ENCODE measurements at places on chromosomes 3 and 15.
A peak's percentile ranks its signal among the peaks of the same experiment; 100 is the strongest.

DNA sequence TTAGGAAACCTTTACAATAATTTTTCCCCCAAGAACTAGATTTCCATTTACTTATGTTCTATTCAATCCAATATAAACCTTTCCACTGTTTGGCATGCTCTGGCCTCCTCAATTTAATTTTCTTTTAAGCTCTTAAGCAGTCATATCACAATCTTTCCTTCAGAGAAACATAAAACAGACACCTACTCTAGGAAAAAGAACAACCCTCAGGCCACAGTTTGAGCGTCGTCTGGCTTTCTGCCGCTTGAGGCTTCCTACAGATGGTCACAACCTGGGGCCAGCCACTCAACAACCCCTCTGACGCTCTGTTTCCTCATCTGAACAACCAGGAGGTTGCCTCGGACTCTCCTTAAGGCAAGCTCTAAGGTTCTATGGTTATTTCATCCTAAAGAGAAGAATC, 143.3 kb downstream of the ADAMTS17 start:
- no peak for DNase-seq

DNA sequence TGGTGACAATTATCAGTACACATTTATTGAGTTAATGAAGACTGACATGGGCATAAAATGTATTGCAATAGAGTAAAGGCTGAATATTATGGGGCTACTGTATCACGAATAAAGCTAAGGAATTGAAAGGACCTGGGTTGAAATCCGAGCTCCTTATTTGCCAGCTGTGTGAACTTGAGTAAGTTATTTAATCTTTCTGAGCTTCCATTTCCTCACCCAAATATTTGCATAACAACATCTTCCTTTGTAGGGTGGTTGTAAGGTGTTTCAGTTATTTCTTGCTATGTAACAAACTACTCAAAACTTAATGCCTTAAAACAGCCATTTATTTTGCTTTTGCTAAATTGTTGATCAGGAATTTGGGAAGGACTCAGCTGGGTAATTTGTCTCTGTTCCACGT, 111.1 kb upstream of the TSC22D2 start:
- DNase-seq = no peak

DNA sequence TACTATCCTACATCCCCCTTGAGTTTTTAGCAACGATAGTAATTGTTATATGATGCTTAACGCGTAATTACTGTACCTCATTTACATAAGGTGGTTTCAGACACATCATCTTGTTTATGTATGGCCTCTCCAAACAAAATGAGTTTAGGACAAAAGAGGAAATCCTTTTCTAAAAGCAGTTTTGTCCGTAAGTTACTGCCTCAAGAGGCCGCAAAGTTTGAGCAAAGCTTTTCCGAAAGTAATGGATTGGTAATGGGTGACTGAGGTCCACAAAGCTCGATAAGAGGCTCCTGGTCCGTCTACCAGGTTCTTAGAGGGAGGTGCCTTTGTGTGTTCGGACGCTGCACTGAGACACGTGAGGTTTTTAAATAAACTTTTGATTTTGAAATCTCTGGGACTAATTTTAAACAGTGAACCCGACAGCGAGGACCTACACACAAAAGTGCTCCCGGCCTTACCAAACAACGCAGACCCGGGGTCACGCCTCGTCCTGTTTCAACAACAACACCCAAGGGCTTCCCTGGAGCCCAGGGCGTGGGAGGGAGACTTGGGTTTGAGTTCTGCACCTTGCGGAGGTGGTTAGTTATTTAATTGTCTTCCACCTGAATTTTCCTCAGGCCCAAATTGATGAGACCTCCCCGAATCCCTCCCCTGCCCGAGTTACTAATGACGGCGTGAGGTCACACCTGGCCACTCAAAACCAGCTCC, 456 bp upstream of the C15orf61 start:
- DNase-seq = no peak

GRCh38 chr3:13594146-13594545, 45.2 kb downstream of the FBLN2 start:
- no peak for DNase-seq

DNA sequence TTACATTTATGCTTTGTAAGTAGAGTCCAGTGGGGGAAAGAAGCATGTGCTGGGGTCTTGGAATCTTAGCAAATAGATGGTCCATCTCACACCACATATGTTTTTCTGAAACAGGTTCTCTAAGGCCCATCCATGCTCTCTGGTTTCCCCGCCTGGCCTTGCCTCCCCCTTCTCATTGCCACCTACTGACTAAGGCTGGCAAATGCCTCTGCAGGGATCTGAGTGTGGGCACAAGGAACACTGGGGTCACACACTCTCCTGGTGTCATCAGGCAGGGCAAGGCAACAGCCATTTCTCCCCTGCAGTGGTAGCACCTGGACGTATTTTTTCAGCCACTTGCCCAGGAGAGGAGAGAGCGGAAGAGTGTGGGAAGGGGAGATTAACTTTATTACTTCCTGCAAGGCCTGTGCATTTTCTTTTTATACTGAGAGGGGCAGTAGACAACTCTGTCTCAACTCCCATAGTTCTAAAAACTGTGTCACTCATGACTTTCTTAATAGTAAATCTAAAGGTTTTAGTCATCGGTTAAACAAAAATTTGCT, 804.2 kb upstream of the NECTIN3 start:
- no peak for DNase-seq

- no peak for DNase-seq
Observed at GRCh38 chr15:68843425-68844311, 23.0 kb upstream of the ANP32A start.

GRCh38 chr3:11288786-11289637, 16.8 kb downstream of the ATG7 start:
- peak; percentile 46 for DNase-seq

- DNase-seq = peak; percentile 8
Observed at GRCh38 chr15:98518823-98519561, 129.3 kb upstream of the IGF1R start.

- no peak for DNase-seq
Observed at GRCh38 chr15:56923174-56923591, 4.7 kb downstream of the TCF12 start.

GRCh38 chr3:137525471-137525870, 238.6 kb upstream of the SOX14 start:
- no peak for DNase-seq

DNA sequence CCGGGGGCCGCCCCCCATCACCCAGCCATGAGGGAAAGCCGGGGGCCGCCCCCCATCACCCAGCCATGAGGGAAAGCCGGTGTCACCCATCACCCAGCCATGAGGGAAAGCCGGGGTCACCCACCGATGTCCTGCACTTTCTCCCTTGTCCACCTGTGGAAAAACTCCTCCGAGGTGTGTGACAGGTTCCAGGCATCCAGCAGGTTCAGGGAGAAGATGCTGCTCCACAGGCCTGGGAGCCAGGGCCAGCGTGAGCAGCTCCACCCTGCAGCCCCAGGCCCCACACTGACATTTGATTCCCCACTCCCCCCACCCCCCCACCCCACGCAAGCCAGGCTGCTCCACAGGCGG, 15.5 kb upstream of the EHD4 start:
- no peak for DNase-seq

GRCh38 chr15:41689834-41690233, 29.6 kb downstream of the MGA start:
- DNase-seq = no peak

DNA sequence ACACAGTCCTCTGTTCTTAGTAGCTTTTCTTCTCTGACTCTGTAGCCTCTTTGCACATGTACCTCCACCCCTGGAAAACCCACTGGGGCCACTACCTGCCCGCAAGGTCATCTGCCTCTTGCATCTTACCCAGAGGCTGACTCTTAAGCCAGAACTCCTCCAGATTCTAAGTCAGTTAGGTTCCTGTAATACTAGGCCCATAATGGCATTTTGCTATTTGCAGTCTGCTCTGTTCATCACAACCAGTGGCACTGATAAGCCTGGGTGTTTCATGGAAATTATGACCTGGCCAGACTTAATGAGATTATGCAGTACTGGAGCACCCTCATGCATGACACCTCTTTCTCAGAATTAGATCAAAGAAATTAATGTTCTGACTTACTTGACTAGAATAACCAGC, 31.7 kb upstream of the ATG7 start:
- DNase-seq = no peak

GRCh38 chr3:13010780-13011572, 62.3 kb downstream of the IQSEC1 start:
- DNase-seq = no peak

GRCh38 chr15:31230630-31231485, 95.8 kb upstream of the KLF13 start:
- DNase-seq = no peak

DNA sequence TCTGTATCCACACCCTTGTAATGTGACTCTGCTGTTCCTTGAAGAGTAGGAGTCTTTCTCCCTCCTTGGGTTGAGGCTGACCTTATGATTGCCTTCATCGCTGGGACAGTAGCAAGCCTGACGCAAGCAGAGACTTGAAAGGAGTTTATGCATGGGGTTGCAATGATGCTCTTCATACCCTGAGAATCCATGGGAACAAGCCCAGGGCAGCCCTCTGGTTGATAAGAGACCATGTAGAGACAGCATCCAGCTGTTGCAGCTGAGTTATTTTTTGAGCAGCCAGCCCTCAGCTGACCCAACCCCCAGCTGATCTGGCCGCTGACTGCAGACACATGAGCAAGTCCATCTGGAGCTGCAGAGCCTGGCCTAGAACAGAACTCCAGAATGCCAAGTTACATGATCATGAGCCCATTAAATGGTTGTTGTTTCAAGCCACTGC, 60.6 kb upstream of the ARNT2 start:
- DNase-seq = no peak

DNA sequence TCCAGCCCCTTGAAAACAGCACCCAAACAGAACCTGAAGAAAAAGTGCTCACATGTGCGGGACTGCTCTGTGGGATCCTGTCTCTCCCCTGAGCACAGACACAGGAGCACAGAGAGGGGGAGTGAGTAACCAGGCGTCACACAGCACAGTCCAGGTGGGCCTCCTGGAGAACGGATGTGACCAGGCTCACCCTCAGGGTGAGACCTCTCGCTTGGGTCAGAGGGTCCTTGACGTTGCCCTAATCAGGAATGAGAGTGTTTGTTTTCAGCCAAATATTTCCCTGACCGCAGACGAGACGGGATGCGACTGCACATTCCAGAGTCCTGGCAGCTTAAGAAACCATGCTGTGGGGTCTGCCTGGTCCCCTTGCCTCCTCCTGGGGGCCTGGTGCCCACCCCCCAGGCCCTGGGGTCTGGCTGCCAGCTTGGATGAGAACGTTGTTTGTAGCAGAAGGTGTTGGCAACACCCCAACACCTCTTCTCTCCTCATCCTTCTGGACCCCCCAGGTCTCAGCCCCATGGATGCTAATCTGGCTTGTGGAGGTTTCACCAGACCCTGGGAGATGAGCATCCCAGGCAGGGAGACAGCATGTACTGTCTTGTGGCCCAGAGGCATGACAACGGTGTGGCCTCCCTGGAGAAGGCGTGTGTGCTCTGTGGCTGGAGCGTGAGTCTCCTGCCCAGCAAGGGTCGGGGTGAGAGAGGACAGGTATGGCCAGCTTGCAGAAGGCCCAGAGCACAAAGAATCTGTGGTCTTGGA, 42.1 kb upstream of the SLC6A6 start:
- no peak for DNase-seq

- DNase-seq = no peak
Observed at GRCh38 chr3:32641356-32641755, 43.6 kb upstream of the CNOT10 start.

DNA sequence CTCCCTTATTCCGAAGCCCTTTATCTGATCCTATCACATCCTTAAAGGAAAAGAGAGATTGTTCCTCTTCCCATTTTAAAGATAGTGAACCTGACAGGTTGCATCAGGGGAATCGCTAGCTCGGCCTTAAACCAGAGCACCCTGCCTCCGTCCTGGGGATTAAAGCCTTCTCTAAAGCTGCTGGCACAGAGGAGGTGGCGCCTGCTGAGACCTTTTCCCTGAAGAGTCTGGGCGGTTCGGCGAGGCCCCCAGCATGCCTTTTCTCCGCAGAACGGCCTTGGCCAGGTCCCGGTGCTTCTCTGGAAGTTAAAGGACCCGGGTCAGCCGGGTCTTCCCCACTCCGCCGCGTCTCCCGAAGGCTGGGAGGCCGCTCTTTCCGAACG, 593 bp downstream of the FAM219B start:
- no peak for DNase-seq

GRCh38 chr15:92574161-92574560, 81.4 kb downstream of the FAM174B start:
- DNase-seq = no peak

GRCh38 chr3:119870512-119870911, 88.6 kb downstream of the NR1I2 start:
- DNase-seq = no peak

- no peak for DNase-seq
Observed at GRCh38 chr3:46222435-46223161, 14.5 kb upstream of the CCR1 start.

GRCh38 chr15:72754096-72754495, 29.5 kb downstream of the ADPGK start:
- no peak for DNase-seq

- no peak for DNase-seq
Observed at GRCh38 chr3:100395679-100396431, 5.0 kb downstream of the TOMM70 start.

DNA sequence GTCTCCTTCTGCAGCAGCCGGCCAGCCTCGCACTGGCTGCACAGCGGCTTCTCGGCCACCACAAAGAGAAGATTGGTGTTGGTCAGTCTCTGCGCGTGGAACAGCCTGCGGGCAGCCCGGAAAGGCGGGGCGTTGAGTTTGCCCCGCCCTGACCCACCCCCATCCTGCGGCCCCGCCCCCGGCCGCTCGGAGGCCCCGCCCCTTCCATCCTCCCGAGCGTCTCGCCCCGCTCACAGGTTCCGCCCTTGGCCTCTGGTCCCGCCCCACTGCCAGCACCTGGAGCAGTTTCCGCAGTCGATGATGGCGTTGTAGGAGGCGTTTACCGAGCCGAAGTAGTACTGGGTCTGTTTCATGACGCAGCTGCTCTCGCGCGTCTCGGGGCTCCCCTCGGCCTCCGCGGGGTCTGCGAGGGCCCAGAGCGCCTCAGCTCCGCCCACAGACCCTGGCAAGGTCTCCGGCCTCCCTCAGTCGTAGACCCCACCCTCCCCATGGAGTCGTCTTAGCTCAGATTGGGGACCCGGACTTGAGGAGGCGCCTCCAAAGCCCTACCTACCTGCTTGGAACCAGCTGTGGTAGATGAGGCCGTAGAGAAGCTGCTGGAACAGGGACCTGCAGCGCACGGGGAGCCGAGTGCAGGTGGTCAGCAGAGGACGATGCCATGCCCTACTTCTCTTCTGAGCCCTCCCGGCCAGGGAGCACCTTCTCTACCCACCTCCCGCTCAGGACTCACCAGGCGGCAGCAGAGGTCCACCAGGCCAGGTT, 5.9 kb upstream of the TMEM115 start:
- peak; percentile 45 for DNase-seq
